HepG2 (cell line): ENCODE measurements at places on chromosomes 3 and 15. TPM values are rescaled to one million over a fixed set of nuclear protein-coding genes. Genes with fewer than 3 reads are reported as not detected.

Gene COMMD2
- polyA plus RNA-seq: 25.5 and 33.0 TPM in 2 replicates

Gene GOLGA6D
- polyA plus RNA-seq: 0.04 TPM in 1 of 2 replicates, not detected in the other

Gene RFC4
- polyA plus RNA-seq: 15.1 and 18.5 TPM in 2 replicates

Gene ITGA11
- polyA plus RNA-seq: not detected in 2 replicates

Gene CTXN2
- 0.03 TPM in 1 of 2 replicates, not detected in the other for polyA plus RNA-seq

Gene TMEM40
- 0.16 and 0.22 TPM in 2 replicates for polyA plus RNA-seq
